CD4-positive, alpha-beta T cell (primary cell): ENCODE measurements at places on chromosomes 2 and 18.

- DNase-seq, result no peak
Measured at GRCh38 chr2:459931-460330, 172.0 kb upstream of the ALKAL2 start.

GRCh38 chr2:9460441-9461017 is 13.8 kb upstream of the IAH1 start:
- no peak for DNase-seq

GRCh38 chr2:238569507-238570195 is 142.9 kb downstream of the ASB1 start:
- DNase-seq, result no peak

- no peak for DNase-seq
Measured at GRCh38 chr2:237351796-237352195, 62.2 kb downstream of the COL6A3 start.

GRCh38 chr2:216880509-216881184 is 20.8 kb upstream of the TNP1 start:
- DNase-seq, result no peak

DNA sequence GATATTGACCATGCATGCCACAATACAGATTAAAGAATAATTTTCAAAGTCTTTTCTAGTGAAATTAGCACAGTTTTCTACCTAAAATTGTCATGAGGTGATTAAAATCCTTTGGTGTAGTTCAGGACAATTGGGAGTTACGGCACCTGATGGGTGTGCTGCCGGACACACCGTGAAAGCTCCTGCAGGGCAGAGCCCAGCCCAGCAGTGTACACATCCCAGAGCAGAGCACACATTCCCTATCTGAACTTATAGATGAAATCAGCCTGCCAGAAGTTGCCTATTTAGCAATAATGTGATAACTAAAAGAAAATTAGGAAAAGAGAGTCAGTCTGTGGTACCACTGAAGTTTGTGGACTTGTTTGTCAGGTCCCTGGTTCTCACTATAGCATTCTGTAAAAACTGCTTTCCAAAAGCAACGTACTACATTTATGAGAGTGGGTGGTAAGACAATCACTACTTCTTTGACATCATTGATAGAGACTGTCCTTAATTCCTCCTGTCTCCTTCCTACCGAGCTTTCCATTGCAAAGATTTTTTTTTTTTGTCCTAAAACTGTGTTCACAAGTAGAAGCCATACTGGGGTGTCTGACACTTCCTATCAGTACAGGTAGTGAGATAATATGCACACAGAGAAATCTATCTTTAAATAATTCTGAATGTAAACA is 3.4 kb downstream of the CYTIP start:
- no peak for DNase-seq

GRCh38 chr18:23138471-23138870 is 3.2 kb downstream of the CABLES1 start:
- no peak for DNase-seq

DNA sequence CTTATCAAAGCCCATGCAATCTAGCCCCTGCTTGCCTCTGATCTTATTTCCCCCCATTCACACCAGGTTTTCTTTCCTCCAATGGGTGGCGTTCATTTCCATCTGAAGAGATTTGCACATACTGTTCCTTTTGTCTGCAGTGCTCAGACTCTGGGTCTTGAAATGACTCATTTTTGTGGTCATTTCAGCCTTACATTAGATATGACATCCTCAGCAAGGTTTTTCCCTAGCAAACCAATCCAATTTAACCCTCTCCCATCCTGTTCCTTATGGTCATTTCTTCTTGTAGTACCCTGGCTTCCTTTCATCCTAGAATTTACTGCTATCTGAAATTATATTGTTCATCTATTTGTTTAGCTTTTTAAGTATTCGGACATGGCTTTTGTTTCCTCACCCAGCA is 42.5 kb upstream of the SCN1A start:
- no peak for DNase-seq

- no peak for DNase-seq
Measured at GRCh38 chr2:97967931-97968627, 27.7 kb downstream of the TMEM131 start.

GRCh38 chr2:59868981-59869380 is 684.5 kb downstream of the BCL11A start:
- DNase-seq, result no peak

DNA sequence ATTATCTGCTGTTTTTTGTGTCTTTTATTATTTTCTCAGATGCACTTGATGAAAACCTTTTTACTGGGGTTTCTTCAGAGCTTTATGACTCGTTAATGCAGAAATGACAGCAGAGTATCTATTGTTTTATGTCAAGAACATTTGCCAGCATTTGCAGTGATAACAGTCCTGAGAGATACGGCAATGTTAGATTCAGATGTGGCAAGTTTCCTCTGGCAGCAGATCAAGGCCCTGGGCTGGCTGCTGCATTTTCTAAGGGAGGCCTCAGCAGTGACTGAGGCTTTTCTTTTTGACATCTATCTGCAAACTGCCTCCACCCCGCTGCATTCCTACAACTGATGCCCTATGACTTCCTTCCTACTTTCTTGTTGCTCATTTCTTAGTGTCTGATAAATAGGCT is 40.2 kb downstream of the EFEMP1 start:
- no peak for DNase-seq

GRCh38 chr18:8424481-8424880 is 184.8 kb upstream of the RAB12 start:
- DNase-seq, result no peak

DNA sequence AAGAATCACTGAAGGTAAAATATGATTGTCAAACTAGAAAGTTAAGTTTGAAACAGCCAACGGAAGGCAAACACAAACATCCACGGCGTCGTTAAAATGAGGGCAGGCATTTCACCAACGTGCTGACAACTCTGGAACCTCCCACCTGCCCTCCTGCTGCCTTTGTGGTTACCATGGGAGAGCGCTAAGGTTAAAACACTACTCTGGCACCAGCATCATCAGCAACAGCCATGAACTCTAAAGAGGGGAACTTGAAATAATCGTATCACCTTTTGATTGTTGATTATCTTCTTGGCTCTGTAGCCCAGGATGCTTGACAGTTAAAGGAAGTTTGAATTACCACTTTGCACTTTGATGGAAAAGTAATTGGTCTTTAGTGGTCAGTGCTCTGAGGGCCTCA is 34.7 kb downstream of the CYB5A start:
- no peak for DNase-seq

- DNase-seq, result no peak
Measured at GRCh38 chr2:207763303-207763917, 6.3 kb downstream of the FZD5 start.

- no peak for DNase-seq
Measured at GRCh38 chr2:73072129-73072395, 550 bp upstream of the SFXN5 start.

GRCh38 chr18:76345901-76346300 is 149.1 kb downstream of the ZNF516 start:
- no peak for DNase-seq

GRCh38 chr2:194301946-194302345 is 1355.1 kb upstream of the SLC39A10 start:
- DNase-seq, result no peak

- DNase-seq, result no peak
Measured at GRCh38 chr2:81195774-81196382, 891.3 kb upstream of the LRRTM1 start.

- no peak for DNase-seq
Measured at GRCh38 chr2:58155160-58155778, 85.9 kb downstream of the FANCL start.

GRCh38 chr2:204407204-204408014 is 137.9 kb upstream of the PARD3B start:
- no peak for DNase-seq

DNA sequence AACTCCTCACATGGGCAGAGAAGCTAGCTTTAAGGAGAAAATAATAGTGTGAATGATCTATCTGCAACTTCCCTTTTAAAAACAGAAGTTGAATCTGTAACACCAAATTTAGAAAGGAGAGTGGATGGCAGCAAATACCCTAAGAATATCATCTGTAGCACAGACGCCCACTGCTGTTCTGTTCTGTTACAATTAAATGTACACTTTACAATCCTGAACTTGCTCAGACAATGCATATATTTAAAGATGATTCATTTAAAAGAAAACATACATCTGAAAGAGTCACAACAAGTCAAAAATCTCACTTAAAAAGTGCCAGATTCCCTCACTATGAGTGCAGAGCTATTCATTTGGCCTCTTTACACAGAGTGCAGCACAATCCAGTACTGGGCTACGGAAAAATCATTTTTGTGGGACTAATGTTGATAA is 8.0 kb upstream of the SERTAD2 start:
- no peak for DNase-seq

- no peak for DNase-seq
Measured at GRCh38 chr2:62176801-62177200, 19.1 kb upstream of the B3GNT2 start.

DNA sequence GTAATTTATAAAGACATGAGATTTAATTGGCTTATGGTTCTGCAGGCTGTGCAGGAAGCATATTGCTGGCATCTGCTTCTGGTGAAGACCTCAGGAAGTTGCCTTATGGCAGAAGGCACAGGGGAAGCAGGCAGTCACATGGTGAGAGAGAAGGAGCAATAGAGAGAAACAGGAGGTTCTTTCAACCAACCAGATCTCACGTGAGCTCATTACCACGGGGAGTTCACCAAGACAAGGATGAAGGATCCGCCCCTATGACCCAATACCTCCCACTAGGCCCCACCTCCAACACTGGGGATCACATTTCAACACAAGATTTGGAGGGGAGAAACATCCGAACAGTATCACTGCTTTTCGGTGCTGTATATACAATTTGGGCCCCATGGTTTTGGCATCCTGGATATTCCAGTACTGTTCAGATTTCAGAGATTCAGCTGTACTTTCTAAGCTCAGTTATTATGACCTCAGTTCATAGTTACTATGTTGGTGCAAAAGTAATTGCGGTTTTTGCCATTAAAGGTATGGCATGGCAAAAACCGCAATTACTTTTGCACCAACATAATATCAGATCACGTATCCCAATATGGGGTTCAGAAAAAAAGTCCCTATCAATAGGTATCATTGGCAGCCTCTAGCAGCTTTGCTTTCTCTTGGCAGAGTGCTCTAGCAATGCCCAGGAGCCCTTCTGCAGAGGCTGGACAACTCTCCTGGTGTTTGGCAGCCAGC is 189.6 kb upstream of the SIX3 start:
- DNase-seq, result no peak

DNA sequence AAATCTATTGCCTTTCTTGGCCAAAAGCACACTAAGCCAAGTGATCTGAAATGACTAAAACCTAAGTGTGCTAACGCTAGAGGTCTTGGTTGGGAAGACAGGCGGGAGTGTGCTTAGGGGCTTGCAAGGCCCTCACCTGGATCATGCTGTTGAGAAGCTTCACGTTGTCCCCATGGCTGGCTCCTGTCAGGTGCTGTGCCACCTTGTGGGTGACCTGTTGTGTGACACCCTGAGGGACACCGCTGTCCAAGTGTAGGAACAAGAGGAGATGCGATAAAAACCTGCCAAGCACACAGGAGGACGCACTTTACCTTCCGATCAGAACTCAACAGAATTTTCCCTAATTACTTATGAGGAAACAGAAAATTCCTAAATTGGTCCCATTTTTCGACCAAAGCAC is 50.8 kb downstream of the EPG5 start:
- DNase-seq, result peak; percentile 29

DNA sequence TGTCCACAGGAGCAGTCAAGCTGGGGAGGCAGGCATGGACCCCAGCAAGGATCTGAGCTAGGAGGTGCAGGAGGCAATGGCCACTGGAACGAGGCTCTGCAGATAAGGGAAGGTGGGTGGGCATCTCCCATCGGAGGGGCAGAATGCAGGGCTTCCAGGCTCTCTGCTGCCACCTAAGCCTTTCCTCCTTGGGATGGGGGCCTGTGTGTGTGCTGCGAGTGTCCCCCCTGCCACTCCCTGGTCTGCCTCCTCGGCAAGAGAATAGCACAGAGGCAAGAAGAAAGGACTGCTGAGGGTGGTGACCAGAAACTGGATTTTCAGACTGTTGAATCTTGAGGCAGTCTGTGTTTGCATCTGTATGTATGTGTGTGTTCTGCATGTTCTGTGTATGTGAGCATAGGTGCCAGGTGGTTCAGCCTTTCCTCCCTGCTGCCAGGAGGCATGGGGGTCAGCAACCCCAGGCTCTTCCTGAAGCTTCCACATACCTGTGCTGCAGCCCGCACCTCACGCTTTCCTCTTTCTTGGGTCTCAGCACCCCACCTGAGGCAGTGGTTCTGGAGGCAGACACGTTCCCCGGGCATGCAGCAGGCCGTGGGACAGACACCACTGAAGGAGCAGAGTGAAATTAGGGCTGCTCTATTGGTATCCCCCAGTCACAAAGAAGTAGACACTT is 86.7 kb downstream of the EPAS1 start:
- no peak for DNase-seq

- DNase-seq, result no peak
Measured at GRCh38 chr2:144704709-144705095, 184.8 kb upstream of the ZEB2 start.

DNA sequence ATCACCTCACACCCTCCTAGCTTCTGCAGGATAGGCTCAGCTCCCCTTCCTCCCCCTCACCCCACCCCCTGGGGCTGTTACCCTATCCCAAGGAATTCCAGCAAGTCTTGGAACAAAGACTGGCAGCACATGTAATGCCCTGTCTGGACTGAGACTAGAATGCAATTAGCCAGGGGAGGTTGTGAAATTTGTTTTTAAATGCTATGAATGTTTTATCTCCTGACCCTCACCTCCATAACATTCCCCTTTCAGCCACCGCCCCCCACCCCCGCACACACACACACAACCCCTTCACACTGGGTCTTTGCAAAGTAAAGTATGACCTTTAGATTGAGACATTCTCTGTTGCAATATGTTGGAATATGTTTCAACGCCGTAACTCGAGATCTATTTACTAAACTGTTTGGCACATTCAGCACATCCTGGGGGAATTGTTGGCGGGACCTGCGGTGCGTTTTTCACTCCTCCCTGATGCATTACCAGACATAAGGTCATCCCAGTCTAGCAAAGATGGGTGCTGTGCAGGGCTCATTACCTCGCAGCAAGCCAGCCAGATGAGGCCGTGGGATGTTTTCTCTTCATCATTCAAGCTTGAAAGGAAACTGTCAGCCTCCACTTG is 290.7 kb upstream of the SLC14A2 start:
- no peak for DNase-seq

- no peak for DNase-seq
Measured at GRCh38 chr2:227759411-227760118, 13.9 kb downstream of the SCYGR8 start.

DNA sequence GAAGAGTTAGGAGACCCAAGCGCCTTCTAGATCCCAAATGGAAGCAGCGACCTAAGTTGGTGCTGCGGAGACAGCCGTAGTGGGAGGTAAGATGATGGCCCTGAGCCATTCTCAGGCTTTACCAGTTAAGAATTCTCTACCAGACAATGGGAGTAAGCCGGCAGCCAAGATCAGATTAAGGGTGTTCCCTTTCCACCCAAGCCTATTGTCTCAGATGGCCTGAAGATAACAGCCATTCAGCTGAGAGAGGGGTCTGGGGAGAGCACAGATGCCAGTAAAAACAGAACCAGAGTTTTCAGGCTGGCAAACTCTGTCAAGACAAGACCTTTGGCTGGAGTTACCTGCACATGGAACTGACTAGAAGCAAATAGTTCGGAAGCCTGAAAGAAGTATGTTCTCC is 191.7 kb upstream of the HAAO start:
- no peak for DNase-seq

GRCh38 chr2:129667577-129667976 is 311.9 kb upstream of the RAB6C start:
- DNase-seq, result no peak
